ENCODE measurements at places on chromosomes 5 and 9.

- no peak for DNase-seq
Measured at GRCh38 chr5:151181818-151182523, 24.4 kb upstream of the ANXA6 start.

- DNase-seq, result peak; percentile 53
Measured at GRCh38 chr5:76404223-76405211, 1.4 kb downstream of the IQGAP2 start.

DNA sequence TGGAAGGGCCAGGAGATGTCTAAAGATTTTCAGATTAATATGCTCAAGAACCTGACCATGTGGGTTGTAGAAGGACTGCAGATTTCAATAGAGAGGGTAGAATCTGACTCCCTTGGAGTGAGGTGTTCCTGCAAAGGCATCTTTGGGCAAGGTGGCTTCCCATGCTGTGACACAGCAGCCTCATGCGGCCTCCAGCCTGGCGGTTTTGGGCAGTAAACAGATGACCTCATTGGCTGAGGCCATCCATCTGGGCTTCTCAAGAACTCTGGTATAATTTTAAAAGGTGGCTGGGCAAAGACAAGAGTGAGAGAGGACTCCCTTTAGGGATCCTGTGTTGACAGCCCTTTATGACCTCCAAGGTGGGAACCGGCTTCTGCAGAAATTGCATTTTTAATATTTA is 90.3 kb upstream of the ERCC6L2 start:
- no peak for DNase-seq

DNA sequence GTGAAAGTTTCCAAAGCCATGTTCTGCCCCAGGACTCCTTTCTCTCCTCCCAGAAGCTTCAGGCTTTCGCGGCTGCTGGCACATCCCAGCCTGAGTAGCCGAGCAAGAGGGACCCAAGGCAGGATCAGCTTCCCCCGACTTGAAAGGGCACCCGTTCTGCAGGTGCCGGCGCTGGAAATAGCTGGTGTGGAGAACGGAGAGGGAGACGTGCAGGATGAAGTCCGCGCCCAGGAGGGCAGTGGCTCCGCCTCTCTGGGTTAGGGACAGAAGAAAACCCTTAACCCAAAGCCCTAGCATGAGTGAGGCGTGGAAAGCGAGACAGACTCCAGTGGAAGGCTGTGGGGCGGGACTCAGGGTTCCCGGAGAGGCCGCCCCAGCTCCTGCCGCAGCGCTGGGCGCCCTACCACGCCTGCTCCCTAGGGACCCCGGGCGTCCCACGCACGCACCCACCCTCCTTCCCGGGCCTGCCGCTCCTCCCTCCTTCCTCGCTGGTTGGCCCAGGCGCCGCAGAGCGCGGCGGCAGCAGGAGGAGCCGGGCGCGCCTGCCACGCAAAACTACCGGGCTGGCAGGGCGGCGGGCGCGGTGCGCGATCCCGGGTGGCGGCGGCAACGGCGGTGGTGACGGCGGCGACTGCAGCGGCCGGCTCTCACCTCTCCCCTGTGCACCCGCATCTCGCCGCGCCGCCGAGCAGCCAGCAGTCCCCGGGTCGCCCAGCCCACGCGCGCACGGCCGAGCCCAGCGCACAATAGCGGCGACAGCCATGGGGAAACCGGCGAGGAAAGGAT is at the start of gene SLC1A1:
Gene SLC1A1 (plus strand): TSS at position 550 of the 786 bp plus-strand sequence. CDS start 212 bp downstream, at position 762.
- DNase-seq, result no peak

DNA sequence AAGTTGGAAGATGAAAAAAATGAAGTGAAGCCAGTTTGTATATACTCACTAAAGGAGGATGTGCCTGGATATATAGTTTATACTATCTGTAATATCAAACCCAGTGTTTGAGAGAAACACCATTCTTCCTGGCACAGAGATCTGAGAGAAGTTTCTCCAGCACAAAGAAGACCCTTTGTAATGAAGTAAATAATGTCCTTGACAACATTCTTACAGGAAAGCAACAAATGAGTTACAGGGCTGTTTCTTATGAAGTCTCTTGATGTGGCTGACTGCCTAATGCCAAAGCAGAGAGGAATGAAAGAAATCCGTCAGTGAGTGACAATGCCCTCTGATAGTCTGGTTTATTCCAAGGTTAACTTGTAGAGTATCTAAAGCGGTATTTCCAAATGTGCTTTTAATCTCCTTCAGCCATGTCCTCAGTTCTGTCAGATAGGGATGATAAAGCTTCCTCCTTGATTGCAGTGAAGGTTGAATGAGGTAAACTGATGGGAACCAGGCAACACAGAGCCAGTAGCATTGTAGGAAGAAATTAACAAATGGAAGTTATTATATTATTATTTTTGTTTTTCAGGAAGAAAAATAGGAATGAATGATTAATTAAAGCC is 123.1 kb upstream of the ZNF608 start:
- no peak for DNase-seq

DNA sequence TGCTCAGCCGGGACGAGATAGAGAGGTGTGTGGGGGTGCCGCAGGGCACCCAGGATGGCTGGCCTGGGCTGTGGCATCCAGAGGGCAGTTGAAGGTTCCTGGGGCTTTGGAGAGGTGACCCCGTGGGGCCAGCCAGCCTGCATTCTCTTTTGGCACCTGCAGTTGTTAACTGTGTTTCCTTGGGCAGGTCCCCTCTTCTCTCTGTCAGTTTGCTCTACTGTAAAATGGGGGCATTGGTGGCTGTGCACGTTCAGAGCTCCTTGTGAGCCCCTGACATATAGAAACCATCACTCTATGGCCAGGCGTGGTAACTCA is 8.5 kb downstream of the ZDHHC12 start:
- DNase-seq, result no peak

DNA sequence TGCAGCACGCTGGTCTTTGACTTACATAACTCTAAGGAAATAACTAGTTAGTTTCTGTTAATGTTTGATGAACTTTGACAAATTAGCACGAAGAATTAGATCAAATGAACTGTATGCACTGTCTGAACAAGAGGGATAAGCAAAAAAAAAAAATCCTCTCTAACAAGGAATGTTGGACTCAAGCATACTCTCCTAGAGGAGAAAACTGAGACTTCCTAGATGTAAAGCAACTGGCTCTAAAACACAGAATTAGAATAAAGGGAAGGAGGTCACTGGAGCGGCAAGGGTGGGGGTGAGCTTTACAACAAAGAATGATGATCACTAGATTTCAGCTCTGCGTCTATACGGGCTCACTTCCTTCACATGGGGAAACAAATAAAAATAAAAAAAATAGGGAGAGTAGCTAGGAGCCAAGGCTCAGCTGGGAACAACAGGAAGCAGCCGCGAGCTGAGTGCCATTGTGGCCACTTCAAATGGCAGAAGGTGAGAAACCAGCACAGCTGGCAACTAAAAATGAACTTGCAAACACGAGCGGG is 48.7 kb upstream of the CEMIP2 start:
- DNase-seq, result no peak

DNA sequence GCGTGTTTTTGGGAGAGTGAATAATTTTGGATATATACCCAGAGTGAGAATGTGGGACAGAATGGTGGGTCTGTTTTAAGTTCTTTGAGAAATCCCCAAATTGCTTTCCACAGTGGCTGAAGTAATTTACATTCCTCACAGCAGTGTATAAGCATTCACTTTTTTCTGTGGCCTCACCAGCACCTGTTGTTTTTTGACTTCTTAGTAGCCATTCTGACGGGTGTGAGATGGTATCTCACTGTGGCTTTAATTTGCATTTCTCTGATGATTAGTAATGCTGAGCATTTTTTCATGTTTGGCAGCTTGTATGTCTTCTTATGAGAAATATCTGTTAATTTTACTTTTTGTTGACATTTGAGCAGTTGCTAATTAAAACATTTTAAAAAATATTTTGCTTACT is 9.4 kb upstream of the SPATA31D1 start:
- no peak for DNase-seq

DNA sequence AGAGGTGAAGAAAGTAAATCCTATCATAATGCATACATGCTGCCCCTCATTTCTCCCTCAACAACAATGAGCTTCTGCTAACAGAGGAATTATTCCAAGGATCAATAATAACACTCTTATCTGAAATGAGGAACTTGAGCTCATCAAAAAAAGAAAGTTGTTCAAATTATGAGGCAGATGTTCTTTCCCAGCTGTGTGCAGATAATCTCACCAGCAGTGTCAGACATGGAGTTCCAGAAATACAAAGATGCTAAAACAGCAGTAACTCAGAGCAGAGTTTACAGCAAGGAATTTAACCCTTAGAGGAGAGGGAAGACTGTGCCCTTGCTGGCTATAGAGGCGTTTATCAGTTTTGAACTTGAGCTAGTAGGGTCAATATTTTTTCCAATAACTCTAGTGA is 153.1 kb downstream of the TRIM36 start:
- no peak for DNase-seq

DNA sequence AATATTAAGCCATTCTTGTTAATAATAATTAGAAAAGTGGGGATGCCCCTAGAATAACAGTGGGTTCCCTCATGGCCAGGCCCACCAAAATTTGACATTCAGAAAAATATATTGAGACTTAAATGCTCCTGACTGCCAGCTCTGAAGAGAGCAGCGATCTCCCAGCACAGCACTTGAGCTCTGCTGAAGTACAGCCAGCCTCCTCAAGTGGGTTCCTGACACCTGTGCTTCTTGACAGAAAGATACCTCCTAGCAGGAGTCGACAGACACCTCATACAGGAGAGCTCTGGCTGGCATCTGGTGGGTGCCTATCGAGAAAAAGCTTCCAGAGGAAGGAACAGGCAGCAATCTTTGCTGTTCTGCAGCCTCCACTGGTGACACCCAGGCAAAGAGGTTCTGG is 261.5 kb downstream of the DTWD2 start:
- no peak for DNase-seq

DNA sequence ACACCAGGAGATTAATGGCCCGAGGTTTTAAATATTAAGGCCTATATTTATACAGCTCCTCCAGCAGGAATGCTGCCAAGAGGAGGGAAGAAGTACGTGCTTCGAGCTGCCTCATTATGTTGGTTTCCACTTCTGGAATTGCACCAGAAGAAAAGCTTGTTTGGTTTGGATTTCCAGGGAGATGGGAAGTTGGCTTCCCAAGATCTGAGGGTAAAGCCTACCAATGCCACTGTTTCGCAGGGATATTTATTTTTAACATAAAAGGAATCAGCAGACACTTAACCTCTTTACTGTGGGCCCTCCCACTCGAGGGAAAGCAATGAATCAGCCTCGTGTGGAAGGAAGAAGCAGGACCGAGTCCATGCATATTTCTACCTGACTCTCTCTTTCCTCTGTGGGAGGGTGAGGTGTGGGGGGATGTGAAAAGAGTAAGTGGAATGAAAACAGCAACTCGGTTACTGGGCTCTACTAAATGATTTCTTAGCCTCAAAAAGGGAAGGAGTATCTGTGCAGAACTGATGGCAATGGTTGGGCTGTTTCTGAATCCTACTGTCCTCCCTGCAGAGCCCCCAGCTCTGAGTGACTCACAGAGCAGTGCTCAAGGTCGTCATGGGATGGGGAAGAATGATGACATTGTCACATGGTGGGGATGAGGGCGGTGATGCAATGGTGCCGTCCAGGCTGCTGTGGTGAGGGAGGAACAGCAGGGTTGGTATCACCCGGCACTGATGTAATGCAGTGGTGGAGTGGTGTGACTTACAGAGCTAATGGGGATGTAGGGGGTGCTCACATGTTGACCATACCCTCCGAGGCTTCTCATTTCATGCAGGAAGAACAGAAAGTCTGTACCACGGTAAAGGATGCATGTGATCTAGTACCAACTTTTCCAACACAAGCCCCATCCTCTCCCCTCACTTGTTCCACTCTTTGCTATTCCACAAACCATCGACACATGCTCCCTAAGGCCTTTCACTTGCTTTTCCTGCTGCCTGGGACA is 215.0 kb upstream of the PANK3 start:
- no peak for DNase-seq

- no peak for DNase-seq
Measured at GRCh38 chr9:95088421-95089161, 228.9 kb downstream of the FANCC start.

DNA sequence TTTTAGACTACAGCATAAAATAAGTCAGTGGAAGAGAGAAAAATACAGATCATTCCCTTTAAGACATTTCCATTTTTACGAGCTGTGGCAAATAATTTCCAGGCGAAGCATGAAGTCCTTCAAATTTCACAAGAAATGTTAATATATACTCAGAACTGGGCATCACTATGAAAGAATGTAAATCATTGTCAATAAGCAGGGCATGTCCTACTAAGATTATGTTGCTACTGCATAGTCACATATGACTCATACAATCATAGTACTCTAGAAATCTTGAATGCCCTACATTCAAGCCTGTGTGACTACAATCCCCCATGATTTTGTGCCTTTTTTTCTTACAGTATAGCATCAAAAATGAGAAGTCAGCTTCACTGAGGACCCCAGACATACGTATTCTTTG is 485.2 kb upstream of the FTMT start:
- no peak for DNase-seq

- DNase-seq, result no peak
Measured at GRCh38 chr9:110850401-110851135, 182.0 kb downstream of the MUSK start.

GRCh38 chr9:113599646-113600022 is 136.1 kb downstream of the RGS3 start:
- no peak for DNase-seq

All from stimulated activated CD4-positive, alpha-beta T cell treated with anti-CD3 and anti-CD28 coated beads, TNF-alpha, amount 100 ng/mL, for 4 hours (primary cell).